Left renal pelvis (tissue), 4 donors: ENCODE measurements at places on chromosomes 13 and 19. TPM values are rescaled to one million over a fixed set of nuclear protein-coding genes. Genes with fewer than 3 reads are reported as not detected.

LIN37 gene
- polyA plus RNA-seq = 6.9 TPM

DNA sequence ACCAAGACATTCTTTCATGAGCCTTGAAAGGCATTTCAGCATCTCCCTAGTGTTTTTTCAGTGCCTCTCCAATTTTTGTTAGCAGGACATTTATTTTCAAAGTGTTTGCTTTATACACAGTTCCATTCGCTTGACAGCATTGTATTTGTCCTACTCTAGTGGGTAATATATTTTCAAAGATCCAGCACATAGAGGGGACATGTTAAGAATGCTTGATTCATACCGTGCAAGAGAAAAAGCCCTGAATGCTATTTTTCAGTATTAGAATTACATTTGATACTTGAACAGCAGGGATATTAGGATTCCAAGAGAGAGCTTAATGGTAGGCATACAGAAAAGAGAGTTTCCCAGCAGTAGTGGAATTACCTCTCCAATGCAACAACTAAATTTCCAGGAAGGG, 21.3 kb downstream of the ERICH6B start:
- DNase-seq = no peak

GRCh38 chr19:4547303-4548237, 7.7 kb upstream of the LRG1 start:
- DNase-seq = no peak

GRCh38 chr19:44671400-44671799, at the start of gene CEACAM19:
Gene CEACAM19, plus strand, starts transcription at chr19:44671482. Its CDS starts 450 bp downstream, at chr19:44671932.
- no peak for DNase-seq

DNA sequence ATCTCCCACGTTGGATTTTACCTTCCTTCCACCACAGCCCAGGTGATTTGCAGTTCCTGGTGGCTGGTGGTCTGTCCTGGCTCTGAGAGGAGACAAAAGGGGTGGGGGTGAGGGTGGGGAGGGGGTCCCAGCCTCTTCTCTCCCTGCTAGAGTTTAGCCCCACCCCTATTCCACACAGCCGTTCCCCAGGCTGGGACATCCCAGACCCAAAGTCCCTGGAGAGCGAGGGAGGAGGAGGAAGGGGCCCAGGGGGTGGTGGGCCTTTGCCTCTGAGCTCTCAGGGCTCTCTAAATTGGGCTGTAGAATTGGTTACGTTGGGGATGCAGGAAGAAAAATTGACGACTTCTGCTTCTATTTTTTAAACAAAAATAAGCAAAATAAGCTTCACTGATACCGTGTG, 81.9 kb downstream of the SLC6A16 start:
- DNase-seq = no peak
